ENCODE measurements at places on chromosomes 4 and X. TPM values are rescaled to one million over a fixed set of nuclear protein-coding genes. Genes with fewer than 3 reads are reported as not detected.

Gene MXRA5
- total RNA-seq: 58.1 TPM

Gene CENPI
- total RNA-seq: 6.3 TPM

Gene TLL1
- total RNA-seq: not detected

Gene TLR8
- under 0.01 TPM for total RNA-seq

Gene SMAD1
- total RNA-seq: 6.2 TPM

Gene SLC4A4
- total RNA-seq: 0.39 TPM

Gene ADGRL3
- 5.9 TPM for total RNA-seq

Gene C4orf50
- total RNA-seq: under 0.01 TPM

Gene FREM3
- total RNA-seq: not detected

Gene WDR45
- 61.8 TPM for total RNA-seq

Gene PNMA6A
- under 0.01 TPM for total RNA-seq

Gene VCX3A
- not detected for total RNA-seq

Gene FSTL5
- 0.43 TPM for total RNA-seq

Gene ARL13A
- total RNA-seq: not detected

Gene CXCL13
- total RNA-seq: not detected

Gene ZFP92
- not detected for total RNA-seq

Gene WAS
- total RNA-seq: 0.39 TPM

Gene CLCN4
- total RNA-seq: 11.0 TPM

Gene ZIC3
- total RNA-seq: not detected

Gene CHIC2
- 168 TPM for total RNA-seq

Gene HERC6
- total RNA-seq: 0.39 TPM

Gene LUZP4
- total RNA-seq: not detected

Gene TCEAL2
- not detected for total RNA-seq

Gene SPANXB1
- not detected for total RNA-seq

Gene MSL3
- 28.1 TPM for total RNA-seq

Gene FAM184B
- total RNA-seq: under 0.01 TPM

Gene SMR3A
- not detected for total RNA-seq

Gene SPIN2A
- total RNA-seq: 0.54 TPM

Gene GRIA3
- total RNA-seq: not detected

Gene ENAM
- not detected for total RNA-seq

Gene PAGE2B
- total RNA-seq: not detected

Gene NAP1L2
- not detected for total RNA-seq

Gene GALNTL6
- 1.2 TPM for total RNA-seq

Gene OCRL
- 14.5 TPM for total RNA-seq

Gene NDST3
- total RNA-seq: 2.3 TPM

Gene RBM46
- not detected for total RNA-seq
